Activated CD8-positive, alpha-beta memory T cell treated with anti-CD3 and anti-CD28 coated beads for 1 hour (primary cell): ENCODE measurements at places on chromosomes 11 and 22.

GRCh38 chr11:120626791-120627190 lies 115.2 kb downstream of the GRIK4 start:
- DNase-seq: no peak

DNA sequence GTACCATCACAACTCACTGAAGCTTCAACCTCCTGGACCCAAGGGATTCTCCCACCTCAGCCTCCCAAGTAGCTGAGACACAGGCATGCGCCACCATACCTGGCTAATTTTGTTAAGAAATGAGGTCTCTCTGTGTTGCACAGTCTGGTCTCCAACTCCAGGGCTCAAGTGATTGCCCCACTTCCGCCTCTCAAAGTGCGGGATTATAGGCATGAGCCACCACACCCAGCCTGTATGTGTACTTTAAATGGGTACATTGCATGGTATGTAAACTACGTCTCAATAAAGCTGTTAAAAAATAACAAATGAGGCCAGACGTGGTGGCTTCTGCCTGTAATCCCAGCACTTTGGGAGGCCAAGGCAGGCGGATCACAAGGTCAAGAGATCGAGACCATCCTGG lies 36.2 kb upstream of the DDX6 start:
- DNase-seq: no peak

DNA sequence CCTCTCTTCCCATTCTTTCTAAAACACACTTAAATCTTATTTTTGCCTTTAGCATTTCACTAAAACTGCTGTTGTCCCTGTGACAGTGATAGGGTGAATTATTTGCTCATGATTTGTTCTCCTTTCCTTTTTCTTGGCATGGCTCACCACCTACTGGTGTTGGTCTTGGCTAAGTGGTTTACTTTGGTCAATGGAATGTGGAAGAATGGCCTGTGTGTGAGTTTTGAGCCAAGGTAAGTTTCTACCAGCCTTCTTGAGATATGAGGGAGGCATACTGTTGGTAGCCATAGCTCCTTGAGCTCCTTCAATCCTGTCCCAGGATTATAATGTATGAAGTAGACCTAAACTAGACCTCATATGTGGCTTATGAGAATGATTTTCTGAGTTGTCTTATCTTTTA lies 506.3 kb upstream of the RAG2 start:
- DNase-seq: no peak

DNA sequence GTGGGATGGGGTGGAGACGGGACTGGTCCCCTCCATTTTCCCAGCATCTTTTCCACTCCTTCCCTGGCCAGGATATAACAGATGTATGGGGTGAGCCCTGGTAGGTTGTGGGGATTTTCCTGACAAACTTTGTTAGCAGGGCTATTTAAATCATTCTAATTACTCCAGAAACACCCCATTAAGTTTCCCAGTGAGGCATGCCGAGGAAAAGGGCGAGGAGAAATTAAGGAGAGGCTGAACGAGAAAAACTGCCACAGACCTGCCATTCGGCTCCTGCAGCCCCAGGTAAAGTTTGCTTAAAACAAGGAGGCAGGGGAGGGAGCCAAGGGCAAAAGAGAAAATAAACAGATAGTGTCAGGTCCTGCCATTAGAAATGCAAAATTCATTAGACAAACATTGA lies 428.2 kb downstream of the BUD13 start:
- no peak for DNase-seq

- no peak for DNase-seq
Observed at GRCh38 chr11:123590296-123590912, 64.0 kb downstream of the SCN3B start.

GRCh38 chr22:37672920-37673455 lies 2.4 kb upstream of the LGALS1 start:
- DNase-seq: no peak

DNA sequence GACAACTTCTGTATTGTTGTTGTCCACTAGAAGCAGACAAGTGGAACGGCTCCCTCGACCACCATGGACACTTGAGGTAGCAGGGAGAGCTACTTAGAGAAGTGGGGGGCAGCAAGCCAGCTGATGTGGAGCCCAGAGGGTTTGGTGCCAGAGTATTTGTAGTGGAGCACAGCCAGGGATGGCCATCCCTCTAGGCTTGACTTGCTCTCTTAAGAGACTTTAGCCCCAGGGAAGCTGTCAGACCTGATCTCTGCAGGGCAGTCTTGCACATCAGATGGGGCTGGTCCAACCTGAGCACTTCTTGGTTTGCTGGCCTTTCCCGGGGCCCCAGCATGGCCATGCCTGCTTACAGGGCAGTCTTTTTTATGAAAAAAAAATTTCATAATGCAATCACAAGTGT lies 15.0 kb upstream of the TMEM135 start:
- no peak for DNase-seq

GRCh38 chr11:61095021-61095420 lies 7.3 kb upstream of the CD5 start:
- no peak for DNase-seq

GRCh38 chr11:21564833-21565682 lies 627.8 kb upstream of the ANO5 start:
- DNase-seq: no peak

- no peak for DNase-seq
Observed at GRCh38 chr11:74256378-74257133, 54.9 kb downstream of the P4HA3 start.

DNA sequence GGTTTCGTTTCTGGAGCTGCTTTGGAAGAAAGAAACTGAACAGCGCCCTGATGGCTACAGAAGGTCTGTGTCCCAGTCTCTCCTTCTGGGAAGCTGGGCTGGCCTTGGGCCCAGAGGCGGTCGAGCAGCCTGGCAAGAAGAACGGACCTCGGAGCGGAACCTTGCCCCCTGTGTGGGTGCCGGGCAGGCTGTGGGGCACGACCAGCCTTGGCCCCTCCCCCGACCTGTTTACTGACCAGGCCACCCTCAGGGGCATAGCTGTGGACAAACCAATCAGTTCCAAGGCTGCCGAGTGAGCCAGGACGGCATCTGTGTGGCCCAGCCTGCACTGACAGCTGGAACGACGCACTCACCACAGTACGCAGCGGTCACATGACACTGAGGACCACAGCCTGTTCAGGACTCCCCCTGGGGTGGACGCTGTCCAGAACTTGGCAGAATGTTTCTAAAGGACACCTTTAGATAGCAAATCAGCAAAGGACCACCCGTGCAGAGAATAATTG lies 7.2 kb downstream of the PIM3 start:
- DNase-seq: no peak

GRCh38 chr22:37533995-37534394 lies 14.8 kb upstream of the CARD10 start:
- DNase-seq: no peak

- DNase-seq: no peak
Observed at GRCh38 chr11:124892750-124893454, 4.8 kb downstream of the ROBO4 start.

GRCh38 chr11:7546324-7546791 lies 32.6 kb downstream of the PPFIBP2 start:
- DNase-seq: no peak

DNA sequence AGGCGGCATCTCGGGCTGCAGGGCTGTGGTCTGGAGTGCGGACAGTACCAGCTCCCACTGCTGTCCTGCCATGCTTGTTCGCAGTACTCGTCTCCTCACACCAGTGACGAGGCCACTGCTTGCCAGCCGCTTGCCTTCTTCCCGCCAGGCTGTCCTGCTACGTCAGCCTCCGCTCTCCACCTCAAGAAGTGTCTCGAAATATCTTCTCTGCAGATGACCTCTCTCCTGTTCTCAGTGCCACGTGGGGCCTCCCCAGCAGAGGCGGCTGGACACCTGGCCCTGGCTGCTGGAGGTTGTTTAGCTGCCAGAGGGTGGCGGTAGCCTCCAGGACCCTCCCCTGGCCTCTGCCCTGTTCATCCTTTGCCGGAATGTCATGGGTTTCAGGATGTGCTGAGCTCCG lies 3.1 kb upstream of the CCDC188 start:
- no peak for DNase-seq

DNA sequence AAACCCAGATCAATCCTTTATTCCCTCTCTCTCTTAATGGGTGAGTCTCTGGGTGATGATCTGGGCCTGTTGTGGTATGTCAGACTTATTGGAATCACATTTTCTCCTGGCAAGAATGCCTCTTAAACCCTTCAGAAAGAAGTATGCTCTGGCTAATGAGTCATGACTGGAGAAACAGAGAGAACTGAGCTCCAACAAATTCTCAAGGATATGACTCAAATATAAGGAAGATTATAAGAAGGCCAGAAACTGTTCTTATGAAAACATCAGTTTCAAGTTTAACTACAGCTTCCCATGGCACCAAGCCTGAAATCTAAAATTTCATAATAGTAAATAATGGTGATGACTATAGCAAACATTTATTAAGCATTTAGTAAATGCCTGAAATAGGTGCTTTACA lies 83.9 kb downstream of the OR5AK2 start:
- DNase-seq: no peak

DNA sequence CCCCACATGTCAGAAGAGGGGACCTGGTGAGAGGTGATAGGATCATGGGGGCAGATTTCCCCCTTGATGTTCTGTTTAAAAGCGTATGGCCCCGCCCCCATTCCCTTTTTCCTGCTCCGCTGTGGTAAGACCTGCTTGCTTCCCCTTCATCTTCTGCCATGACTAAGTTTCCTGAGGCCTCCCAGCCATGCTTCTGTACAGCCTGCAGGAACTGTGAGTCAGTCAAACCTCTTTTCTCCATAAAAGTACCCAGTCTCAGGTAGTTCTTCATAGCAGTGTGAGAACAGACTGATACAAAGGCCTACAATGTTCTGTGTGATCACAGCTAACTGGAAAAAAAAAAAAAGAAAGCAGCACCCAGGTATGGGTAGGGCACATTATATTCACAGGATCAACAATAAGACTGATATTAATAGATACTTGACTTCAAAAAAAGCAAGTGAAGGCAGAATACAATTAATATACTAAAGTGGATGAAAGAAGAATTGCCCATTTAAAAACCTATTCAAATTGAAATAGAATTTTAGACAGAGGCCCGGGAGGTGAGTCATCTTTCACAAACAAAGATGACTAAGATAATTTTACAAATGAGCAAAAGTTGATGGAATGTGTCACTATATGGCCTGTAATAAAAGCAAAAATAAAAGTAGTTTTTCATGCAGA lies 1.7 kb upstream of the OR52K1 start:
- DNase-seq: no peak

DNA sequence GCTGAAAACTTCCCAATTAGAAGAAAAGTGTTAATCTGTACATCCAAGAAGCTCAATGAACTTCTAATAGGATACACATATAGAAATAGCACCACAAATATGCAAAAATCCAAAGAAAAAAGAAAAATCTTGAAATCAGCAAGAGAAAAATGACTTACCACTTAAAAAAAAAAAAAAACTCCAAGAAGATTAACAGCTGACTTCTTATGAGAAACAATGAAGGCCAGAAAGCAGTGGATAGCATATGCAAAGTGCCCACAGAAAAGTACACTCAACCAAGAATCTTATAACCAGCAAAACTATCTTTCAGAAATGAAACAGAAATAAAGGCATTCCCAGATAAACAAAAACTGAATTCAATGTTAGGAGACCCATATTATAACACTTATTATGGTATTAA lies 29.9 kb upstream of the OR5B12 start:
- no peak for DNase-seq

GRCh38 chr11:57982776-57983175 lies 40.9 kb upstream of the OR9Q1 start:
- no peak for DNase-seq

DNA sequence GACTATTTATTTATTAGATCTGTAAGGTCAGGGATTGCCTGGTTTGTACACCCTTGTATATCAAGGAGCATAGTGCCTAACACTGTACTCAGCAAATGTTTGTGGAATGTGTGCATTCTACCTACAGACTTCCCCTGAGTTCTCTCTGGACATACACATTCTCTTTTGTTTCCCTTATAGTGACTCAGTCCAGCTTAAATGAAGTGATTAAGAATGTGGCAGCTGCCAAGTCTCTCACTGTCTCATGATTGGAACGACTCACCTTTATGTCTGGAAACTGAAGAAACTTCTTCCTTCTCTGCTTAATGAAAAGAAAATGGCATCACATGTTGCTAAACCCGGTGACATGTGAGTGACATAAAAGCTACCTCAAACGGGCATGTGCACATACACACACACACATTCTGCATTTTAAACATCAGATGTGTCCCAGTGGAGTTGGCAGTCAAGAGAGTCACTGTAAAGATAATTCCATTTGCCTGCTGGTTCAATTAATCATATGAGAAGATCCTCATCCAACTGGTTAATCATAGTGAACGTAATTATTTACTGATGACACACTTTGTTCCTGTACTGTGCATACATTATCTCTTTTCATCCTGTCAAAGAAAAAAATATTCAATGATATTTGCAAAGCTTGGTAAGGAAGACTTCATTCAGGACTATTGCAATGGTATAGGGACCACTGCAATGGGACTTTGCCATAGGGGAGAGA lies 42.8 kb downstream of the GLYAT start:
- DNase-seq: no peak

DNA sequence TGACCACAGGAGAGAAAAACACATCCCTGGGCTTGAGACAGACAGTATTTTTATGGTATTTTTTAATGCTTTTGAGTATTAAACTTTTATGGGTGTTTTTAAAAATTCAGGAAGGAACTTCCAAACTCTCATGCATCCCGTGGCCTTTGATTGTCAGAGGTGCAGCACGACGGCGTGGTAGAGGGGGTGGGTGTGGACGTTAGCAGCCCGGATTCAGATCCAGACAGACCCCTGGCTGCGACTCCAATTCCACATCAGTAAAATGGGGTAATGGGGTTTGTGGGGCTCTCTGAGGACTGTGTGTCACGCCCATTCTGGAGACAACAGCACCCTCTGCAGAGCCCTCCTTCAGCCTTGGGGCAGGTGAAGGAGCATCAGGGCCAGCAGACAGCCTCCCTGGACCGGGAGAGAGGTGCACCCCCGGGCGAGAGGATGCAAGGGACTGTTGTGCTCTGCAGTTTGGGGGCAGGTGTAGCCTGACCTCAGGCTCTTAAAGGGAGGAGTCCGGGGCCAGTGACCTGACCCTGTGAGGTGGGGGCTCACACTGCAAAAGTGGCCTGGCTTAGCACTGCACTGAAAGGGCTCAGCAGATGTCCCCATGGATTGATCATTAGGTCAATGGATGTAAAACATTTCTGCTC lies 1024.3 kb downstream of the TBC1D22A start:
- DNase-seq: no peak

DNA sequence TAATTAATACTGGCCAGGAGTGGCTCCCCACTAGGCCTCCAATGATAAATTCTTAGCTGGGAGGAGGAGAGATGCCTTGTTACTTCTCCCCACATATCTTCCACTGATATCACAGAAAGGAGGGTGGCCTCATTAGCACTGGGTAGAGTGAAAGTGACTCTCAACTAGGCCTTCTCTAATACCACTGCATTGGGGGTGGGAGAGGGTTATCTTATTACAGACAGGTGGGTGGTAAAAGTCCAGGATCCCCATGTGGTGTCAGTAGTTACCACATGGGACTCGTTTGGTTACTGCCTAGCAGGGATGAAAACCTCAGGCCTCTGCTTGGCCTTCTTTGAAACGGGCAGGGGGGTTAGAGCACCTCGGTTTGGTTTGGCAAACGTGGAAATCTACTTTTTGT lies 167.3 kb downstream of the UVRAG start:
- no peak for DNase-seq

GRCh38 chr11:96338910-96339705 lies 3.9 kb downstream of the MAML2 start:
- DNase-seq: no peak
